Activated T-cell treated with anti-CD3 and anti-CD28 coated beads for 1 hour (primary cell): ENCODE measurements at places on chromosomes 2 and 18.

DNA sequence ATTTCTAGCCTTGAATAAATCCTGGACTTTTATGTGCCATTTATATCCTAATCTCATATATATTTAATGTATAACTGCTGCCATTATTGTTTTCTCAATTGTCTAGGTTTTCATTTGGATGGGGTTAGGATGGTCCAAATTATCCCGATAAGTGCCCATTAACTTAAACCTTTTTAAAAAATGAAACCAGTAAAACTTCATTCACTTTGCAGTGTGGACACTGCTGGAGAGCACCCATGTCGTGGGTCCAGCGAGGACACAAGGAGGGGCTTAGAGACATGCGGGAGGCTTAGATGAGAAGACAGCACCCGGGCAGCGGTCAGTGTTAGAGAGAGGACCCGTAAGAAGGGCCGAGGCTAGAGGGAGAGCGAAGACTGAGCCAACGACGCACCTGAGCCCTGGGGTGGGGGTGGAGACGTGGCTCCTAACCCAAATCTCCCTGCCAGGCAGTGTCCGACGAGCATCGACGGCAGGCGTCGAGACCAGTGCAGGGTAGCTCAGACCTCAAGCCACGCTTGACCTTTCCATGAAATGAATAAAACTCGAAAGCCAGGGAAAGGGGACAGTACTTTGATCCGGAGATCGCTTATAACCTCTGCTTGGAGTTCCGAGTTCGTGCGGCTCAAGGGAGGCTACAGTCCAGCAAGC lies 9.0 kb upstream of the EN1 start:
- no peak for DNase-seq

DNA sequence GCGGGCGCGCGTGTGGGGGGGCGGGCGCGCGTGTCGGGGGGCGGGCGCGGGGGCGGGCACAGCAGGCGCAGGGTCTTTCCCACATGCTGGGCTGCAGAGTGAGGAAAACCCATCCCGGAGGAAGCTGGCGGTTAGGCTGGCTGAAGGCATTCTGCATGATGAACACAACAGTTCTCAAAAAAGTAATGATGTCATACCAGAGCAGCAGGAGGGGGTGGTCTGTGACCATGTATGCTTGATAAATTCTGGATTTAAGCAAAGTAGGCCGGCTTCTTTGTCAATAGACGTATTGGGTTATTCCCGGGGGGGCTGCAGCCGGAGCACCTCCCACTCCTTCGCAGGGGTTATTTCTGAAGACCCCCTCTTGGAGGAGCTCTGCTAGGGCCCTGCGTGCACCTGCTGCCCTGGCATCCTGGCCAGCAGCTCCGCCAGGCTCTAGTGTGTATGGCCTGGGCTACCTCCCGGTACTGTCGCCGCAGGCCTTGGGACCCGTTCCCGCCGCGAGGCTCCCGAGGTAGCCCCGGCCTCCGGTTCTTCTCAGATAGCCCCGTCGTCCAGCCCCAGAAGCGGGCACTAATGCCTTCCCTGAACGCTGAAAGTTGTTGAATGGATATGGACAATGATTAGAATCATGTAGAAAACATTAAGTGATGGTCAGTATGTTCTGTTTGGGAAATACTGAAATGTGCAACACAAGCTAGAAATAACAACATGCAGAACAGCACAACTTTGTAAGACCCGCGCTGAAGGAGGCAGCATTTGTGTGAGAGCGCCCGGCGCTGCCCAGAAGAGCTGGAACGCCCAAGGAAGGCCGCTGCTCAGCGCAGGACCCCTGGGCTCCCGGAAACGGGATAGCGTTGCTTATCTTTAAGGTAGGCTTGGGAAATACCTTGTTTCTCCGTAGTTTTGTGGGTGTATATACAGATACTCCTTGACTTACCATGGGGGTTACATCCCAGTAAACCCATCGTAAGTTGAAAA lies 101.4 kb upstream of the RAB6C start:
- no peak for DNase-seq

DNA sequence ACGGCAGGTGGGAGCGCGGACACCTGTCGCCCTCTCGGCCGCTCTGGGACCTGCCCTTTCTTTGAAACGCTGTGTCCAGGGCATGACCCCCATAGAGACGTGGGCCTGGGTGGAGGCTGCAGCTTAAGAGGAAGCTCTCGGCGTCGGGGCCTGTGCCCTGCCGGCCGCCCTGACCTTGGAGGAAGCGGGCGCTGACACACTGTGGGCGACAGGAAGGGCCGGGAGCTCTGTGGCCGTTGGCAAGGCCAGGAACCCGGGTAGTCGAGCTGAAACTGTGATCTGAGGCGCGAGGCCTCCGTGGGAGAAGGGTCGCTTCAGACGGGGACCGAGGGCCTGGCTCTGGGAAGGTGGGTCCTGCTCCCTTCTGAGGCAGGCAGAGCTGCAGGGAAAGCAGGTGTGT lies 28.2 kb downstream of the KCNG2 start:
- no peak for DNase-seq

- no peak for DNase-seq
These were observed 15.1 kb upstream of the RIOK3 start for GRCh38 chr18:23438046-23438377.

DNA sequence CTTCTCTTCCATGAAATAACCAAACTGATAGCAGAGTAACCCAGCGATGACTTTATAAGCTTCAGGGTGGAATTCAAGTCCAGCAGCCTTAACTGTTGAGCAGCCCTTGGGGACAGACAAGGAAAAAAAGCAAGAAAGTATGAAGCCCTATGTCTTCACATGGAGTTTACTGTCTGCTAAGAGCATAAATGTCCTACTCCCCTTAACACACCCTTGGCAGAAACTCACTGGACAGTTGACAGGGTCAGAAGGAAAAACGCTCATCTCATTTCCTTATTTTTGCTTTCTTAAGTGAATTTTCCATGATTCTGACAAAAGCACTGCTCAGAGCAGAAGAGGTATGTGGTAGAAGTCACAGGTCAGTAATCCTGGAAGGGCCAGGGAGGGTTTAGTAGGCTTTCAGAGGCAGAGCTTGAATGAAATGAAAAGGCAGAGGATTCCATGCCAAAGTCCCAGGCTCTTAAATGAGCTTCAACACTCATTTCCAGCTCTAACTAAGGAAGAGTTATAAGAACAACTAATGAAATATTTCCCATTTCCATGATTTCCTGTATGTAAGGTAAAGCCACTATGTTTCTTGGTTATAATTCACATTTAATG lies 683.3 kb upstream of the KLHL29 start:
- DNase-seq = no peak

GRCh38 chr18:67232991-67233390 lies 283.5 kb downstream of the DSEL start:
- no peak for DNase-seq

DNA sequence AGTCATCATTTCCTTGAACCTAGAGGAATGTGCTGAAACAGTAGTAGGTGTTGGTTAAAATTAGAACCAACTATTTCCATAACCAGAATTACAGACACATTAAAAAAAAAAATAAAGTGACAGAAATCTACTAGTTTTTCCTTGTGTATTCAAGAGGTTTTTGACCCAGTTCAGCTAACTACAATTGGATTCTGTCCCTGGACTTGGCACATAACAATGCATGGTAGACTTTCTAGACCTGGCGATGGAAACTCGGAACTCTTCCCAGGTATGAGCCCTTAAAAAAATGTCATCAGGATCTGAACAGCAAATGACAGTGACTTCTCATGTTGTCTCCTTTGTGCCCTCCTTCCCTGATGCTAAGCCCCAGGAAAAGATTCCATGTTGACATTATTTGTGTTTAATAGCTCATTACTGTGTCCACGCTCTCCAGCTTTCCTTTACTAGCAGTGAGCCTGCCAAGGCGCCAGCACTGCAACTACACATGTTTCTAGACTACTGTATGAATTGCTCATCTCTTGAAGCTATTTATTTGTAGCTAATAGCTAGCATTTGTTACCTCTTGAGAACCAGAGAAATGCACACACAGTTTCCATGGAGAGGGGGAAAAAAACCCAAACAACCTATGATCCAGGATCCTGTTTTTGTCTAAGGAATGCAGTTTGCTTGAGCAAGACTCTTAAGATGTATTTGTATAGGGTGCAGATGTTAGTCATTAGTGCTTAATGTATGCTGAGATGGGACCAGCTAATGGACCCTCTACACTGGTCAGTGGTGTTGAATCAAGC lies 148.5 kb downstream of the FMNL2 start:
- DNase-seq = no peak
